GM23248 (cell line): ENCODE measurements at places on chromosomes 13 and 19. TPM values are rescaled to one million over a fixed set of nuclear protein-coding genes. Genes with fewer than 3 reads are reported as not detected.
A peak's percentile ranks its signal among the peaks of the same experiment; 100 is the strongest.

RGCC gene
- total RNA-seq, result 22.6 and 40.6 TPM in 2 replicates

CGB5 gene
- total RNA-seq, result not detected in 2 replicates

OVOL3 gene
- not detected in 2 replicates for total RNA-seq

CYP2S1 gene
- 0.13 TPM in 1 of 2 replicates, not detected in the other for total RNA-seq

CRX gene
- not detected in 2 replicates for total RNA-seq

SUPT5H gene
- 76.5 and 87.4 TPM in 2 replicates for total RNA-seq

BCKDHA gene
- 26.8 and 51.0 TPM in 2 replicates for total RNA-seq

FXYD7 gene
- total RNA-seq, result not detected in 2 replicates

GNG14 gene
- total RNA-seq, result not detected in 2 replicates

RCBTB2 gene
- total RNA-seq, result 8.0 and 20.4 TPM in 2 replicates

ZNF729 gene
- not detected in 2 replicates for total RNA-seq

TUBA3C gene
- total RNA-seq, result not detected in 2 replicates

OBI1 gene
- total RNA-seq, result 9.5 and 10.6 TPM in 2 replicates

DNA sequence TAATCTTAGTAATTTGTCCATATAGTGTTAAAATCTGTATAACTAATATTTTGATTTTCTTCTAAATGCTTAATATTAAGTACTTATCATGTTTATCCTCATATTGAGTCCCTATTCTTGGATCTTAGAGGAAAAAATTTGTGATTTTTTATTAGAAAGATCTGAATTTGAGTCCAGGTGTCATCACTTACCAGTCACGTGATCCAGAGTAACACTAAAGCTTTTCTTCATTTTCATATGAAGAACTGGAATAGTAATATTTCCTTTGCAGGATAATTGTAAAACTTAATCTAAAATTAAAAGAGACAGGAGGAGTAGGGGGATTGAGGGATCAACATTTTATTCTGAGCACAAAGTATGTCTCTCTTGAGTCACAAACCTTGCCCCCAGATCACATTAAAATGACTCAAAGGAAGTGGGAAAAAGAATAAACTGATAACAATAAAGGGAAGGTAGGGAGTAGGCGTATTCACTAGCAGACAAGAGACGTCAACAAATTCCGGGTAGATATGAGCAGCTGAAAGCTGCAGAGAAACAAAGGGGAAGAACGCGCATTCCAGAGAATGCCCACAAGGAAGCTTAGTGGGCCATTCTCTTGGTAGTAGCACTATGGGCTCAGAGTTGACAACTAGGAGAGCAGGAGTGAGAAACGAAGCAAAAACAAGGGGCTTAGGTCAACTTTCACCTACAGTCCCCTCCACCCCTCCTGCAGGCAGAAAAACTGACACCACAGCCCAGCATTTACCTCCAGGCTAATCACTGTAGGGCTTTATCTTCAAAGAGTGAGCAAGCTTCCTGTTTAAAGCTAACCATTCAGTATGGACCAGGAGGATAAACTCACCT lies 123.1 kb downstream of the SPRY2 start:
- no peak for DNase-seq

GRCh38 chr13:48437371-48437770 lies 24.5 kb upstream of the LPAR6 start:
- DNase-seq, result no peak

DNA sequence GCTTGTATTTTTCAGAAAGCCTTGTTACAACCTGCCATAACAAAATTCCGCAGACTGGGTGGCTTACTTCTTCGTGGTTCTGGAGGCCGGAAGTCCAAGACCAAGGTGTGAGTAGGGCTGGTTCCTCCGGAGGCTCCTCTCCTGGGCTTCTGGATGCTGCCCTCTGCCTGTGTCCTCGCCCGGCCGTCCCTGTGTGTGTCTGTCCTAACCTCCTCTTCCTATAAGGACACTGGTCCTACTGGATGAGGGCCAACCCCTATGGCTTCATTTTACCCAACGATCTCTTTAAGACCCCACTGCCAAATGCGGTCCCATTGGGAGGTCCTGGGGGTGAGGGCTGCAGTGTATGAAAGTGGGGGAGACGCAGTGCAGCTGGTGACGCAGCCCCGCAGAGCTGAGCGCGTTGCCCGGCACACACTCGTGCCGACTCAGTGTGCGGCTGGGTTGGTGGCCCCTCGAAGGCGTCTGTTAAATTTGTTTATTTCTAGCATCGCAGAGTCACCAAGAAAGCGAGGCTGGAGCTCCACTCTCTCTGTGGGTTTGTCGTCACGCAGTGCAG lies 116.7 kb downstream of the SOX1 start:
- no peak for DNase-seq

DNA sequence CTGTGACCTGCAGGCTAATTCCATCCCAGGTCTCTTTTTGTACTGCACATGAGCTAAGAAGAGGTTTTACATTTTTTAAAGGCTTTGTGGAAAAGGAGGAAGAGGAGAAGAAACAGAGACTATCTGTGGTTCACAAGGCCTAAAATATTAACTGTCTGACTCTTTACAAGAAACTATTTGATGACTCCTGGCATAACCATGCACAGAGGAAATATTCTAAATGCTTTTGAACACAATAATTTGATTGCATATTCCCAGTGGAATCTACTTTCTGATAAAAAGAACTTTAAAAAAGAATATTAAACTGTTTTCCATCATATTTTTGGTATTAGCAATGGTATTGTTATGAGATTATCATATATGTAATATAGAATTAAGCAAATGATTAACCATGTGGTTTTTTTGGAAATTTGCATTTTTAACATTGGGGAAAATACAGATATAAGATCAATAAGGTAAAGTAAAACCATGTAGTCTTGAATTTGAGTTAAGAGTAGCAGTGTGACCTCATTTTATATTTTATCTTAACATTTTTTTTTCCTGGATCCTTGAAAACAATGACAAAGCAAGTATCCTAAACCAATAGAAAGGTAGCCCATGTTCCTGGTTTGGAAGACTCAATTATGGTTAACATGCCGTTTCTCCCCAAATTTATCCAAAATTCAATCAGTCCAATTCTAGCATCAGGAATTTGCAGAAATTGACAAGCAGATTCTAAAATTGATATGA lies 251.0 kb downstream of the UQCRFS1 start:
- DNase-seq, result peak; percentile 81

- no peak for DNase-seq
These were observed 388.1 kb downstream of the KCNRG start for GRCh38 chr13:50403311-50403710.

DNA sequence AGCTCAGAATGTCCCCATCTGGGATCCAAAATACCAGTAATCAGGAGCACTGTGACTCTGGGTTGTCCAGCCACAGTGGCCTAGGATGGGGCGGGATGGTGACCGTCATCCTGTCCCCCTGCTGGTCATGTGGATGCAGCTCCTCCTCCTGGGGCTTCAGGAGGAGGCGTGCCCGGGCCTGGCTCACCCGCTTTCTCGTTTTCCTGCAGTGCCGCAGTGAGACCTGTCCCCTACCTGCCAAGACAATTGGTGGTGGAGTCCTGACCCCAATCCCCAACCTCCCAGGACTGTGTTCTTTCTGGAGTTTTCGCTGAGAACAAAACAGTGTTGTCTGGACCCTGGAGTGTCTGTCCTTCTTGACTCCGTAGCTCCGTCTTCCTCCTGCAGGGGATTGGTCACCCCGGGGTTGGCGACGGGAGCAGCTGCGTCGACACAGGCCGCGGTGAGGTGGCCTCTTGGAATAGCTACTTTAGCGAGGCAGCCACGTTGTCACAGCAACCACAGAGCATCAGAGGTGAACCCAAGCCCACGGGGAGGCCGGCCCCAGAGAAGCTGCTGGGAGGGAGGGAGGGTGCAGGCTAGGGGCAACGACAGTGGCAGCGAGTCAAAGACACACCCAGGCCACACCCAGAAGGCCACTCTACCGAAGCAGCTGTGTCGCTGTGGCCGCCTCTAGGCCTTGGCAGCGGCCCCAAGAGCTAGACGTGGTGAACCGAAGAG lies 10.2 kb upstream of the EMC10 start:
- DNase-seq, result peak; percentile 30

GRCh38 chr19:39544226-39544903 lies 4.4 kb upstream of the EID2 start:
- peak; percentile 53 for DNase-seq

DNA sequence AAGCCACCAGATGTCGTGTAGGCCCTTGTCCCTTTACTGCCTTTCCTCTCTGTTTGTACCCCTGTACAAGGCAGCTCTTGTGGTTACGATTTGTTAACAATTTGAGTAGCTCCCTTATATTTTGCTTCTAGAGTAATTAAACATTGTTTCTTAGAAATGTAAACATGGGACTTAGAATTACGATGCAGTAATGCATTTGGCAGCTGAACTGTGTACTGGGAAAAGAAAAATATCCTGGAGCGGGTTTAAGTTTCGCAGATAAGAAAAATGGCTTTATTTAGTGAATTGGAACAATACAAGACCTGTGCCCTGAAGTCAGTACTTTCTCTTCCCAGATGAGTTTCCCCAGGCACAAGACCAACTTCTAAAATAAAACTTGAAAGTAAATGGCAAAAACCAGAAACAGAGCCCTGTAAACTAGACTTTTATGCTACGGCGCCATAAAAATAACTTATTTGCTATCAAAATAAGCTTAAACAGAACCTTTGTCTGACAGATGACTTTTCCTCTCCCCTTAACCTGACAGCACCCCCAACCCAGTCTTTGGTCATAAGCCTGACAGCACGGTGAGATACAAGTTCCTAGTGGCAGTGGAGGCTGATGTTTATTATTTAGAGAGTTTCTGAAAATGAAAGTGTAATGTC lies 63.0 kb downstream of the LRCH1 start:
- DNase-seq, result peak; percentile 45

GRCh38 chr19:51702103-51702824 lies 9.1 kb downstream of the SPACA6 start:
- peak; percentile 84 for DNase-seq

DNA sequence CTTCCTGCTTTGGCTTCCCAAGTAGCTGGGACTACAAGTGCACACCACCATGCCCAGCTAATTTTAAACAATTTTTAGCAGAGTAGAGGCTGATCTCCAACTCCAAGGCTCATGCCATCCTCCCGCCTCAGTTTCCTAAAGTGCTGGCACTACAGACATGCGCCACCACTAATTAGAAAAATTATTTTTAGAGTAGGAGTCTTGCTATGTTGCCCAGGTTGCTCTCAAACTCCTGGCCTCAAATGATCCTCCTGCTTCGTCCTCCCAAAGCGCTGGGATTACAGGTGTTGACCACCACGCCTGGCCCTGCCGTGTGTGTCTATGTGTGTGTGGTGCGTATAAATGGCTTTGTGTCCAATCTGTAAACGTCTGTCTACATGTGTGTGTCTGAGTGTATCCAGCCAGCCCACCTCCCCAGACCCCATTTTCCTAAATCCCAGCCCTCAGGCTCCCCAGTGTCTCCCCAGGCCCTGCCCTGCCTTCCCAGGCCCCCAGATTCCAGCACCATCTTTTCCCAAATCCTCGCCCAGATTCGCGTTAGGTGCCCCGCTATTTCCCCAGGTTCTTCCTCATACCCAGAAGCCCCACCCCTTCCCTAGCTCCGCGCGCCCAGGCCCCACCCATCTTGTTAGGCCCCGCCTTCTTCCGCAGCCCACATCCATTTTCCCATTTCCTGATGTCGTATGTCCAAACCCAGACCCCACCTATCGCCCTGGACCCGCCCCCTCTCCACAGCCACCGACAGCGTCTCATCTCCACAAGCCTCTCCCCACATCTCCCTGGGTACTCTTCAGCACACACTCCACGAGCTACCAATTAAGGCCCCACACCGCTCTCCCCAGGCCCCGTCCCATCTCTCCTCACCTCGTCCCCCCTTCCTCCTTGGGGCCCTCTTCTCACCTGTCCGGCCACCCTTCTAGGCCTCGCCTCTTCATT lies 24.9 kb downstream of the SLC8A2 start:
- peak; percentile 21 for DNase-seq

DNA sequence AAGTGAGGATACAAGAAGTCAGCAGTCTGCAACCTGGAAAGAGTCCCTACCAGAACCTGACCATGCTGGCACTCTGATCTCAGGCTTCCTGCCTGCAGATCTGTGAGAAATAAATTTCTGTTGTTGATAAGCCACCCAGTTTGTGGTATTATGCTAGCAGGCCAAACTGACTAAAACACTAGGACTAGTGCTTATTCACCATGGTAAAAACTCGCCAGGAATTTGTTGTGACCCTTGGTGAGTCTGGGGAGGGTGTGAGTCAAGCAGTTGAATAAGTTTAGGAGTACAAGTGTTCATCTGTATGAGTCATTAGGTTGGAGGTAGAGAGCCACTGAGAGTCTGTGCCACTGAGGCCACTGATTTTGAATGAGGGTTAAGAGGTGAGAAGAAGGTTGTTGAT lies 3.6 kb downstream of the ZIK1 start:
- peak; percentile 97 for DNase-seq

DNA sequence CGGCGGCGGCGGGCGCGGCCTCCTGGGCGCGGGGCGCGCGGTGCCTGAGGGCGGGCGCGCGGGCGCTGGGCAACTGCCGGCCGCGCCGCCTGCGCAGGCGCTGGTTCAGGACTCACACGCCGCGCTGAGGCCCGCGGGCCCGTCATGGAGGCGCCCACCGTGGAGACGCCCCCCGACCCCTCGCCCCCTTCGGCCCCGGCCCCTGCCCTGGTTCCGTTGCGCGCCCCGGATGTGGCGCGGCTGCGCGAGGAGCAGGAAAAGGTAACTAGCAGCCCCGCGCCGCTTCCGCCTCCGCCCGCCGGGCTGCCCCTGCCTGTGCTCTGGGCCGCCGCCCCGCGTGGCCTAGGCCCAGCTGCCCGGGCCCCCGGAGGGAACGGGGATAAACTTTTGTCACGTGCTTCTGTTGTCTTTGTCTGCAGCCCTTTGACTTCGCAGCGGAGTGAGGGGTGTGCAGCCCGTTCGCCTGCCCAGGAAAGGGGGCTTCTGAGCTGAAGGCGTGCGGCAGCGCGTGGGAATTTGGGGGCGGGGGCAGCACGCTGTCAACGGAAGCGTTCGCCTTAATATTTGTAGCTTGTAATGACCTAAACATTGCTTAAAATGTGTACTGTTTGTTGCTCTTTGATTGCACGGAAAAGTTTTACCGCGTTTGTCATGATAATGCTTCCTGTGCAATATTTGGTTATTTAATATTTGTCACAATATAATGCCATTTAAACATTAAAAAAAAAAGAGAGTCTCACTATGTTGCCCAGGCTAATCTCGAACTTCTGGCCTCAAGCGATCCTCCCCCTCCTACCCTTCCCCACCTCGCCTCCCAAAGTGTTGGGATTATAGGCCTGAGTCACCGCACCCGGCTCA lies 594 bp downstream of the URI1 start:
- DNase-seq, result peak; percentile 44

DNA sequence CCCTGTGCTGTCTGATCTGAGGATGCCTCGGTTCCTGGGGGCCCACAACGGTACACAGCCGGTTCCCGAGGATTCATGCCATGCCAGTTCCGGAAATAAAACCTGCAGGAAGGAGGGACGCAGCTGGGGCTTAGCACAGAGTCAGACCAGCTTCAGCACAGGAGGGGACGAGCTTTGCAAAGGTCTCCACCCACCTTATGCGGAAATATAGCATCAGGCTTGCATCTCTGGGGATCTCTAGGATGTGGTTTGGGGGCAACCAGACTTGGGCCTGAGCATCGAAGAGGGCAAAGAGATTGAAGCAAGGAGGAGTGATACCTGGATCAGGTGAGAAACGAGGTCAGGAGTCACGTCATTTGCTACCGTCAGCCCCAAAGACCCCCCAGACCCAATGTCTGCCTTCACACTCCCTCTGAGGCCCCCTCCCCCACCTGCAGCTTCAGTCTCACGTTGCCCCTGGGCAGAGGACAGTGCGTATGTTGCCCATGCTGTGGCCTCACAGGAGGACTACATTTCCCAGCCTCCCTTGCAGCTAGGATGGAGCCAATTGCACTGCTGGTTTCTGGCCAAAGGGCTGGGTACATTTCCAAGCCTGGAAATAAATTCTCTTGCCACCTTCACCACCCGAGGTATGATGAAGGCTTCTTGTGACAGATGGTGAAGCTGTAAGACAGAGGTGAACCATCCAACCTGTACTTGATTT lies 12.1 kb downstream of the TYK2 start:
- peak; percentile 26 for DNase-seq

- DNase-seq, result no peak
These were observed 1.5 kb downstream of the SLC27A5 start for GRCh38 chr19:58510084-58510862.
